Central memory CD4-positive, alpha-beta T cell (primary cell): ENCODE measurements at places on chromosomes 5 and 9.

GRCh38 chr9:68897577-68898145 is 116.3 kb downstream of the PRKACG start:
- no peak for DNase-seq

GRCh38 chr5:78899922-78900362 is 85.2 kb downstream of the ARSB start:
- no peak for DNase-seq

DNA sequence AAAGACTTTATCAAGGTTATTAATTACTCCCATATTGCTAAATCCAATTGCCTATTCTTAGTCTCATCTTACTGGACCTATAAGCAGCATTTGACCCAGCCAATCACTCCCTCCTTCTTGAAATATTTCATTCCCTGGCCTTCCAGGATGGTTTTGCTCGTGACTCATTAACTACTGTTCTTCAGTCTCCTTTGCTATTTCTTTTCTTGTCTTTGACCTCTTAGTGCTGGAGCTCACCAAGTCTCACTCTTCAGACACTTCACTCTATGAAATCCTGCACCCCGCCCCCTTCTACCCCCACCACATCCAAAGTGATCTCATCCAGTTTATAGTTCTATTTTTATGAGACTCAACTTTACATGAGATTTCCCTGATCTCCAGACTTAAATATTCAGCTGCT is 803.1 kb upstream of the WWC1 start:
- no peak for DNase-seq

- no peak for DNase-seq
Measured at GRCh38 chr9:79489261-79490000, 82.3 kb upstream of the TLE4 start.

- no peak for DNase-seq
Measured at GRCh38 chr5:6465831-6466790, 17.5 kb downstream of the UBE2QL1 start.

DNA sequence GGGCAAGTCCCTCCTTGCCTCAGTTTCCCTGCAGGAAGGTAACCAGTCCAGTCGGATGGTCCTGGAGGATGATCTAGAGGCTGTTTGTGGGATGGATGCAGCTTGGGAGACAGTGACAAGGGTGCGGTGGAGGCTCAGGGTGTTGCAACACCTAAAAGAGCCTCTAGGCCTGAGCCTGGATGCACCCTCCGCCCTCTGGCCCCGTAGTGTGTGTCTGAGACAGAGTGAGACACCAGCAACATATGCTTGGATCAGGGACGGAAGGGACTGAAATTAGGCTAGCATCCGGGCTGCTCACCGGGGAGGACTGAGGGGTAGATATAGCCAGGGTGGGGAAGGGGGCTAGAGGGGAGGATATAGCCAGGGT is 1.1 kb downstream of the CRAT start:
- DNase-seq, result no peak

- DNase-seq, result no peak
Measured at GRCh38 chr5:128358826-128359225, 179.2 kb downstream of the FBN2 start.

DNA sequence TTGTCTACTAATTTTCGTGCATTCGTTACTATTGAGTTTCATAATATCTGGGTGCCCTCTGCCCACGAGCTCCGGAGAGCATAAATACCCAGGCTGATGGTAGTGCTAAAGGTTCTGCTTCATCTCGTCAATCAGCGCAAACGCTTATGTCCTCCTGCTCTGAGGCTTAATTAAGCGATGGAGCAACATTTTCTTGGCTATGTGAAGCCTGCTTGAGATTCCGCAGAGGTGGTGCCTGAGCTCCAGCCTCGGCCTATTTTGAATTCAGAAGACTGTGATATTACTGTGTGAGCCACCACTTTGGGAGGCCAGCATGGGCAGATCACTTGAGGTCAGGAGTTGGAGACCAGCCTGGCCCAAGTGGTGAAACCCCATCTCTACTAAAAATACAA is 44.8 kb downstream of the ANXA2R start:
- DNase-seq, result no peak

- no peak for DNase-seq
Measured at GRCh38 chr5:147669169-147669869, 113.2 kb downstream of the JAKMIP2 start.

DNA sequence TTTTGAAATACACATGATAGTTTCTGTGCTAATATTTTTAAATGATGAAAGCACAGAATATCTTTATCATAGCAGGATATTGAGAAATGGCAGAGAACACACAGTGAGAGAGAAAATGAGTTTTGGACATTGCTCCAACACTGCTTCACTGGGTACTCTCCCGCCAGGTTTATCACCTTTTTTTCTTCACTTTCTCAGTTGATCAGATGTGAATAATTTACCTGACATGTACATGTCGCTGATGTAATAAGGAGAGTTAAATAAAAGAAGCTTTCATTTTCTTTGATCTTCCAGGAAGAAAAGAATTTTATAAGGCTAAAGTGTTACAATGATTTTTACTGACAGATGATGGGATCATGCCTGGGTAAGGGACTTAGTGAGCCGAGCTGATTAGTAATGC is 134.5 kb downstream of the ALDH1A1 start:
- DNase-seq, result no peak

GRCh38 chr5:77277759-77278158 is 67.3 kb downstream of the PDE8B start:
- DNase-seq, result no peak

DNA sequence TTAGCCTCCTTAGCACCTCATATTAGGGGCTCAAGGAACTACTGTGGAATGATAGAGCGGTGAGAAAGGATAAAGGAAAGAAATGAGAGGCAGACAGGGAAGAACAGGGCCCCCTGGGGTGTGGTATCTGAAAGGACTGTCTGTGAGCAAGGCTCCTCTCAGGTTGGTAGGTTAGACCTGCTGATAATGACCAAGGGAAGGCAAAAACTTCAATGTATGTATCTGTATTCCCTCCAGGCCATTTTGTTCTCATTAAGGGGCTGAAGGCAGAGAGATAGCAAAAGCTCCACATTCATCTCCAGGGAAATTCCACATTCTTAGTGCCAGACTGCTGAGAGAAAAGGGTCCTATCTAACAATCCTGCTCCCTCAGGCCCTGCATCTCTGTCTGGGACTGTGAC is 28.6 kb downstream of the TRIM32 start:
- no peak for DNase-seq

GRCh38 chr5:14417276-14417730 is 164.3 kb upstream of the OTULINL start:
- DNase-seq, result no peak

- no peak for DNase-seq
Measured at GRCh38 chr9:13278368-13279246, 885 bp downstream of the MPDZ start.

DNA sequence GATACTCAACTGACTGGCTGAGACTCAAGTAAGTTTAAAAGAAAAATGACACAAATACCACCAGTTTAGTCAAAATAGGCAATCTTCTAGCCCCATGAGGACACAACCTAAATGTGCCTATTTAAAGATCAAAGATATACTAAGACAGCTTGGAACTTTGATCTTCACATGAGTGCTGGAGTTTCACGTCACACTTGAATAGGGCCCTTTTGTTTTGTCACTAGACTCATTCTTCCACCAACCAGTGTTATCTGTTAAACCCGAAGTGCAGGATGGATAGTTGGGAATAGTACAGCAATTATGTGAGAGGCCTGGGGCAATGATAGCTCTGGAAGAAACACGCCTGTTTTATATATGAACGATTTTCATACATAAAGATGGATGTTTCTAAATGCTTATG is 792.8 kb upstream of the NUDT12 start:
- DNase-seq, result no peak

DNA sequence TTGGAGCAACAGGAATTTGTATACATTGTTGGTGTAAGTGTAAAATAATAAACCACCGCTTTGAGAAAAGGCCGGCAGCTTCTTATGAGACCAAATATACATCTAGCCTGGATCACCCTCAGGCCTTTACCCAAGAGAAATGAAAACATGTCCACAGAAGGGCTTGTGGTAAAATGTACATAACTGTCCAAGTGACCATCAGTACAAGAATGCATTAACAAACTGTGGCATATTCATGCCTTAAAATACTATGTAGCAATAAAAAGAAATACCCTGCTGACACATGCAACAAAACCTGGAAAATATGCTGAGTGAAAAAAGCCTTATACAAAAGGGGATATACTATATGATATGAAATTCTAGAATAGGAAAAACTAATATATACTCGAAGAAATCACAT is 311.9 kb upstream of the TRPC7 start:
- no peak for DNase-seq

GRCh38 chr9:110241260-110241857 is 14.9 kb downstream of the TXN start:
- no peak for DNase-seq

DNA sequence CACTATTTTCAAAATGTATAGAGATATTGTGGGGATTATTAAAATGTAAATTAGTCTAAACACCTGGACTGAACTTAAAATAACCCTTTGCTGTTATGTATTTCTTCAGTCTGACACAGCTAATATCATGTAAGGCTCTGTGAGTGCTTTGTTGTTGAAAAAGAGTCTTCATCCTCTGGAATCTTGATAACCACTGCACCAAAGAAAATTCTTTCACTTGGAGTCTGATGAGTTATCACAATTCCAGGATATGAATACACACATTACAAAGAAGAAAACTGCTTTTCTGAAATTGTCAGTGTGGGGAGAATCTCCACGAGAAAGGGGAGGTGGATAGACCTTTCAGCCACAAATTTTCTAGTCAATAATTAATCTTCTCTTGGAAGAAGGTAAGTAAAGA is 42.3 kb upstream of the TARS1 start:
- DNase-seq, result no peak

DNA sequence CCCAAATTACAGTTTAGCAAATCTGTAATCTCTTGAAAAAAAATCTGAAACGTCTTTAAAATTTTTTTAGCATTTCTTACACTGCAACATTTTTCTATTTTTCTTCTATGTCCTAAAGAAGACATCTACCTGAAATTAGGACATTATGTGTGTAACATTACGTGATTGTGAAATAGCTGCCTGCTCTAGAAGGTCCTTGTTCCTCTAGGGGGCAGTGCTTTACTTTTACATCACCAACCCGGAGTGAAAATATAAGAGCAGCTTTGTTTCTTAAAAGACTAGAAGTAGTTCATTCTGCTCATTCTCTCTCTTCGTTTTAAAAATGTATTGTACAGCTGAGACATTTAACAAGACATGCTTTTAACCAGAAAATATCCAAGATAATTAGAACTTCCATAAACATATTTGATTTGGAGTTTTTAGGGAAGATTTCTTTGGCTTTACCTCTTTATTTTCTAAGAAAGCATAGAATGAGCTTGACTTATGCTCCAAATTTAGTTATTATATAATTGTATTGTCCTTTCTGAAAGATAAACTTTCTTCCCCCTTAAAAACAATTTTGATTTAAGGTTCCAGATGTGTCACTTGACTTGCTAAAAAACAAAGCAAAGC is 48.1 kb upstream of the RIOK2 start:
- DNase-seq, result peak; percentile 21

DNA sequence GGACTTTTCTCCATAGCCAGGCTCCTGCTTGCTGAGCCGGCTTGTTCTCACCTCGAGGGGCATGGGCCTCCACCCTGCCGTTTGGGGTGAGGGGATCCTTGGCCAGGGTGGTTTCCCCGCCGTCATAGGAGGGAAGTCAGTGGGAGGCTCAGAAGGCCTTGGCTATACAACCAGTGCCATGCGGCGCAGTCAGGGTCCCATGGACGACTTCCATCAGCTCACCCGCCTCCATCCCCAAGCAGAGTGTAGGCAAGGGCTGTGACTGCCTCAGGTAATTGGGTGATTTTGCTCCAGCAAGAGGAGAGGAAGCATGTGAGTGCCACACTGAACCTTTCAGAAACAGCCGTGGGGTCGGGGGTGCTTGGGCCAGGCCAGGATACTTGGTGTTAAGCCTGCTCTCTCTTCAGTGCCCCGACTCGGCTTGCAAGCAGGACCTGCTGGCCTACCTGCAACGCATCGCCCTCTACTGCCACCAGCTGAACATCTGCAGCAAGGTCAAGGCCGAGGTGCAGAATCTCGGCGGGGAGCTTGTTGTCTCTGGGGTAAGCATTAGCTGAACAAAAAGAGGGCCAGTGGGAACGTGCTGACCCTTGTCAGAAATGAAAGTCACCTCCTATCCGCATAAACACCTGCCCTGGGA is 57.2 kb upstream of the LRRTM2 start:
- DNase-seq, result no peak

- no peak for DNase-seq
Measured at GRCh38 chr5:174596429-174596828, 128.0 kb upstream of the MSX2 start.
